ENCODE measurements at places on chromosomes 16 and 17. TPM values are rescaled to one million over a fixed set of nuclear protein-coding genes. Genes with fewer than 3 reads are reported as not detected.

SLFN5 gene
- total RNA-seq = 4.4 TPM

ABCC11 gene
- total RNA-seq = 0.16 TPM

PPP1R1B gene
- 8.1 TPM for total RNA-seq

HOXB7 gene
- total RNA-seq = not detected

GFER gene
- 10.9 TPM for total RNA-seq

GDPD1 gene
- total RNA-seq = 47.6 TPM

CHD9 gene
- total RNA-seq = 233 TPM

ABCA8 gene
- total RNA-seq = 3.9 TPM

SPATA22 gene
- 0.78 TPM for total RNA-seq

MPP3 gene
- 27.1 TPM for total RNA-seq

KCNH6 gene
- 0.16 TPM for total RNA-seq

C17orf107 gene
- total RNA-seq = 6.9 TPM
